ENCODE measurements at places on chromosomes 5 and 9.

DNA sequence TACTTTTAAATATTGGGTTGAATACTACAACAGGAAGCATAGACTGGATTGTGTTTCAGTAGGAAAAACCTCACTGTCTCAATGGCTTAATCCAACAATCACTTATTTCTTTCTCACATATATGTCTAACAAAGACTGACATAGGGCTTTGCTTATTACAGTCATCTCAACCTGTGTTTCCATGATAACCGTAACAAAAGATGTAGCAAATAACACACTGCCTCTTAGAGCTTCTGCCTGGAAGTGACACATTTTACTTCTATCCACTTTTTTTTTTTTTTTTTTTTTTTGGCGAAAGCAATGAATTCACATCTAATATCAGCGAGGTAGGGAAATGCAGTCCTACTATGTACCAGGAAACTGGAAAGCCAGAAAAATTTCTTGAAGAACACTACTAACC is 204.9 kb upstream of the CDKN2B start:
- no peak overlapping the region for H3K4me3 ChIP-seq
- DNase-seq: no peak
- no peaks in the 10 kb centered on the region for H3K36me3 ChIP-seq
- H3K27me3 ChIP-seq: no peaks in the 10 kb centered on the region

DNA sequence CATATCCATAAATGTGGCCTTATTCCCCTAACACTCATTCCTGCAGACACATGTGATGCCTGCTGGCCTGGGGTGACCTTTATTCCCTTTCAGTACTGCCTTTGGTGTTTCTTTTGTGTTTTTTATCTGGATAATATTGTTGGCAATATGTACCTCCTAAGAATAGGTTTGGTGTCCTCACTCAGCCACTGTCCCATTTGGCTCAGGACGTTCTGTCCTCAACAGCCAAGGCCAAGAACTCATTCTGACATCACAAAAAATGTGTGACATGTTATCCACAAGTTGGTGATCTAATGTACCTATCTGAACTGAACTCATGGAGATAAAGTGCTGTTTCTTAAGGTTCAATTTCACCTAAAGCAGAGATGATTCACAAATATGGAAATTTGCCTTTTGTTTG is 142.9 kb upstream of the GRAMD2B start:
- H3K27ac ChIP-seq: no peak overlapping the region
- H3K4me3 ChIP-seq: no peak overlapping the region
- no peaks in the 10 kb centered on the region for H3K36me3 ChIP-seq
- no peaks in the 10 kb centered on the region for H3K27me3 ChIP-seq
- no peak for DNase-seq

GRCh38 chr5:130994496-130995253 is 170.4 kb downstream of the HINT1 start:
- no peaks in the 10 kb centered on the region for H3K4me1 ChIP-seq
- H3K27ac ChIP-seq: no peak overlapping the region
- no peaks in the 10 kb centered on the region for H3K27me3 ChIP-seq
- H3K4me3 ChIP-seq: no peak overlapping the region
- H3K36me3 ChIP-seq: no peaks in the 10 kb centered on the region
- no peak for DNase-seq

DNA sequence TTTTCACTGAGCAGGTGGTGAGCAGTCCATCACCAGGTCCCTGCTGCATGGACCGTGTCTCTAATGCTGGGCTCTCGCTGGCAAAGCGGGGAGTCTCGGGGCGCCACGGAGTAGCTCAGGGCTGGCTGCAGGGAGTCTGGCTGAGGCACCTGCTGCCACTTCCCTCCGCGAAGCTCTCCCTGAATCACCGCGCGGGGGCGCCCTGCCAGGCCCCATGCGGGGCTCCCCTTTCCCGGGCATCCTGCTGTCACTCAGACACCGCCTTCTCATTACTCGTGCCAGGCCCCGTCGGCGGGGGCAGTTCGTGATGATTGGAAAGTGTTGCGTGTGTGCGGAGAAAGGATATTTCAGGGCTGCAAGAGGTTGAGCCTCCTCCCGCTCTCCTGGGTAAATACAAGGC is 335.8 kb downstream of the IRX2 start:
- no peaks in the 10 kb centered on the region for H3K4me1 ChIP-seq
- DNase-seq: no peak
- H3K4me3 ChIP-seq: no peak overlapping the region
- no peaks in the 10 kb centered on the region for H3K27me3 ChIP-seq
- H3K36me3 ChIP-seq: no peaks in the 10 kb centered on the region
